ENCODE measurements at places on chromosomes 7 and 10. TPM values are rescaled to one million over a fixed set of nuclear protein-coding genes. Genes with fewer than 3 reads are reported as not detected.

PNLIPRP1 gene
- polyA plus RNA-seq, result 0.15 TPM

TCAF2 gene
- 6.9 TPM for polyA plus RNA-seq

GPR15LG gene
- polyA plus RNA-seq, result not detected

FAM180A gene
- polyA plus RNA-seq, result 0.24 TPM

TMEM139 gene
- 6.3 TPM for polyA plus RNA-seq

PNLIPRP2 gene
- polyA plus RNA-seq, result not detected

- no peak for DNase-seq
Observed at GRCh38 chr7:3309140-3309539, 8.1 kb downstream of the SDK1 start.

DNA sequence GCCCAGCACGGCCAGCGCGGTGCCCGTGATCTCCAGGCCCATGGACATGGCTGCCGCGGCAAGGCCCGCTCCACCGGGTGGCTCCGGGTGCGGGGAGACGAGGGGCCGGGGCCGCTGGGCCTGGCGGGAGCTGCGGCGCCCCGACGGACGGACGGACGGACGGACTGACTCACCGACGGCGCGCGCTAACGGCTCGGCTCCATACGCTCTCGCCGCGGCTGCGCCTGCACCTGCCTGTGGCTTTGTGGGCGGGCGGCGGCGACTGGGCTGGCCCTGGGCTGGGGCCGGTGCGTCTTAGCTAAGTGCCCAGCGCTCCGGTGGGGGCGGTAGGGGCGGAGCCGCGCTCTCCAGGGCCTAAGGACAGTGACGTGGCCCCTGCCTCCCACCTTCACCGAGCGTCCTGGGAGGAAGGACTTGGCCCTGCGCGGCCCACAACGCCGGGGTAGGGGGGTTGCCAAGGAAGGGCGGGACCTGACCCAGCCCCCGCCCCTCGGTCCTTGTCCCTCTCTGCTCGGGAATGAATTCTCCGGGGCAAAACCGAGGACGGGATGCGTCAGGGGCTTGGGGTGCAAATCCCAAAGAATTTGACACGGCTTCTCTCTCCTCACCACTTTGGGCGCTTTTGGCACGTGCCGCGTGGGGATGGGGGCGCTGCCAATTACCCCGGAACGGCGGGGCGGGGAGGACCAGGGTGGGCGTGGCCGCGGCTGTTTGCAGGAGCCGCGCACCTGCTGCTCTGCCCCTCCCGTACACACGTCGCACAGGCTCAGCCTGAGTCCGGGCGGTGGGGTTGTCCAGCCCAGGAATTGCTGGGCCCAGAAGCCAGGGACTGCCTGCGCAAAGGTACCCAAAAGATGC is at the start of gene CLDN3:
CLDN3 (minus strand) TSS at position 269 of the 858 bp plus-strand sequence; CDS start at position 48, 221 bp downstream.
- peak; percentile 94 for DNase-seq

- DNase-seq, result no peak
Observed at GRCh38 chr7:131769241-131769640, 212.8 kb upstream of the PODXL start.

DNA sequence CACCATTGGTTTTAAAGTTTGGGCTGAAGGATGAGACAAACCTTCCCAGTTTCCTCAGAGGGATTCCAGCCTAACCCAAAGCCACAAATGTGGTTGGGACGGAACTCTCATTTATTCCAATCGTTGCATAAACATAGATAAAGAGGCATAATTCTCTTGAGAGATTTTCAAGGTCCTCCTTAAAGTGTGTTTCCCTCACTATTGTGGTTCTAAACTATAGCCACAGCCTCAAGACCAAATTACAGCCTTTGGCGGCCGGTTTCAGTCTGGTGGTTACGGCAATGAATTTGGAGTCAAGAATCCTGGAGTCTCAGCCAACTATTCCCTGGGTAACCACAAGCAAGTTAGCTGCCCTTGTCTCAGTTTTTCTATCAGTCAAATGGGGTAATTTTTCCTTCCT is 42.6 kb downstream of the SEM1 start:
- DNase-seq, result no peak

- DNase-seq, result no peak
Observed at GRCh38 chr7:122407195-122407594, 102.6 kb upstream of the FEZF1 start.

DNA sequence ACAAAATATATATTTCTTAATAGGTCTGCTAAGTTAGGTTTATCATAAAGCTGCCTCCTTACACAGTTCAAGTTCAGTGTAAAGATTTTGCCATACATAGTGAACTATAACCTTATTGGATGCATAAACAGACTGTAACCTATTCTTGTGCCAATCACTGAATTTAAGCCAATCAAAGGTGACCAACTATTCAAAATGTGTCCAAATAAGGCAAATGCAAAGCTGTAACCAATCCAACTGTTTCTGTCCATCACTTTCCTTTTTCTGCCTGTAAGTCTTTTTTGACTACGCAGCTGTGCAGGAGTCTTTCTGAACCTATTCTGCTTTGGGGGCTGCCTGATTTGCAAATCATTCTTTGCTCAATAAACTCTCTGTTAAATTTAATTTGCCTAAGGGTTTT is 11.6 kb upstream of the DNMBP start:
- no peak for DNase-seq

DNA sequence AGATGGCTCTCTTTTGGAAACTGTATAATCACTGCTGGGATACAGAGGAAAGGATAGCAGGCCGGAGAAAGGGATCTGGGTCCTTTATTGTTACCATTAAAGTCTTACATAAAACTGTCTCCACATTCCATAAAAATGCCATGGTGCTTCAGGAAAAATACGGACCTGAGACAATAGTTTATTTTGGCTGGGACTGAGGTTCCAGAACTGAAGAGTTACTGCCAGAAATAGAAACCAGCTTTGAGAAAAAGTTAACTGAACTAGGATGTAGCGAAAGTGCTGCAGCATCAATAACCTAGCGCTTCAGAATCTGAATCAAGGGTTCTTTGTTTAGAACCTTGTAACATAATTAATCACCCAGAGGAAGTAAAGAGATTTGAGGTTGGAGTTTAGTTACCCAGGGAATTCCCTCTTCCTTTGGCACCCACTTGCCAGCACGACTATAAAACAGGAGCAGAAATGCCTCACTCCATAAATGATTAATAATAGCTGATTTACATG is 38.0 kb downstream of the MEOX2 start:
- no peak for DNase-seq

DNA sequence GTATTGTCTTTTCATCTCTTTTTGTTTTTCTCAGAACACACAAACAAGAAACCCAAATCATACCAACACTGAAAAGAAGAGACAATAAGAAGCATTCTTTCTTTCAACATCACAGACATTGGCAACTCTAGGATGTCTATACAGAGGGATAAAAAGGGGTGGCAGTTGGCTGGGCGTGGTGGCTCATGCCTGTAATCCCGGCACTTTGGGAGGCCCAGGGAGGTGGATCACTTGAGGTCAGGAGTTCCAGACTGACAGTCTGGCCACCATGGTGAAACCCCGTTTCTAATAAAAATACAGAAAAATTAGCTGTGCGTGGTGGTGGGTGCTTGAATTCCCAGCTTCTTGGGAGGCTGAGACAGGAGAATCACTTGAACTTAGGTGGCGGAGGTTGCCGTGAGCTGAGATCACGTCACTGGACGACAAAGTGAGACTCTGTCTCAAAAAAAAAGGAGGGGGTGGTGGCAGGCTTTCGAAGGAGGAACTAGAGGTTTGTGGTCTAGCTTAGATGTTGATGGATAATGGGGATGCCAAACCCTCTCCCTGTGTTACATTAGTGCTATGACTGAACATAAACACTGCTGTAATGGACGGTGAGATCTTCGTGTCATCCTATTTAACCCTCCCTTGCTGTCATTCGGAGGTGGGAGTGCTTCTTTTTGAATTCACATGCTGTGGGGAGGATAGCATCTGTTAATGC is 9.4 kb downstream of the CNNM2 start:
- no peak for DNase-seq

- DNase-seq, result peak; percentile 95
Observed at GRCh38 chr10:73772281-73773151, 9.3 kb upstream of the CHCHD1 start.

GRCh38 chr10:50919010-50919409 is 33.6 kb upstream of the A1CF start:
- DNase-seq, result no peak

DNA sequence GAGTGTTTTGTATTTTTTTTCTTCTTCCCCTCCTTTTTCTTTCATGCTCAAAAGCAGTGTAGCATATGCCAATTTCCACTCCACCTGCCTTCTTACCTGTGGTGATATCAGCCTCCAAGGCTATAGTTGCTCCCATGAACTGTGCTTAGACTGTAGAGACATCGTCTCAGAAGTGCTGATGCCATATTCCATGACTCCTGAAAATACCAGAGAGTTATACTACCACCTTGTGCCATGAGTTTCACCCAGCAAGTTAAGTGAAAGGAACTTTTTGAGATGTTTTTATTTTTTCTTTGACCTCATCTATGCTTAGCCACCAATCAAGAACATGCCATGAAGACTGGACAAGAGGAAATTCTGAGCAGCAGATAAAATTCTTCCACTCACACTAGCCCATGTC is 142.8 kb upstream of the SEMA3E start:
- no peak for DNase-seq

DNA sequence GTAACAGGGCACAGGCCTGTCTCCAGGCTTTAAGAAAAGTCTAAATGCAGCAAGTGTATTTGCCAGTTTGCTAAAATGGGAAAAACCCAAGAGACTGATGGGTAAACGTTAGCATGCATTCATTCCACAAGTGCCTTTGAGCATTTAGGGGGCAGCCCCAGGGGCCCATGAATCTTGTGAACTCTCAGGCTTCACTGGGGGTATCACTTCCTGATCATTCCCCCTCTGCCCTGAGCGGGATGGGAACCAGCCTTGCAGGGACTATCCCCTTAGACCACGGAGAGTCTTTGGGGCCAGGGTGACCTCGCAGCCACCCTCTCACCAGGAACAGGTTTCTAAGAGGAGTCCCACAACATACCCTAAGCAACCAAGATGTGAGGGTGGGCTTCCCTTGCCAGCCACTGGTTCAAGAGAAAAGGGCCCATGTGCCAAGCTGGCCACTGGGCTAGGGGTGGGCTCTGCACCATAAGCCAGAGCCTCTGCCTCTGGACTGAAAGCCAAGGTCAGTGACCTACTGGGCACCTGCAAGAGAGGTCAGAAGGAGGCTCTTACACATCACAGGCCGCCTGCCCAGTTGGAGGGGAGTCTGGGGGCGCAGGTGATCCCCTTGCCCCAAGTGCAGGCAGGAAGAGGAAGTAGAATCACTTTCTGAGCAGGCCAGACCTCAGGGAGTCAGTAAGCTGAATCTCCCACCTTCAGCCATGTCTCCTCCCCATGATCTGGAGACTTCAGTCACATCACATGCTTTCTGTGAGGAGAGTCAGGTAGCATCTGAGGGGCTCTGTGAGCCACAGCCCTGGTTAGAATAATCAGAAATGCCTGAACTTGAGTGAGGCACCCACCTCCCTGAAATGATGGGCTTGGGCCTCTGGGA is 75.0 kb downstream of the C10orf105 start:
- no peak for DNase-seq

DNA sequence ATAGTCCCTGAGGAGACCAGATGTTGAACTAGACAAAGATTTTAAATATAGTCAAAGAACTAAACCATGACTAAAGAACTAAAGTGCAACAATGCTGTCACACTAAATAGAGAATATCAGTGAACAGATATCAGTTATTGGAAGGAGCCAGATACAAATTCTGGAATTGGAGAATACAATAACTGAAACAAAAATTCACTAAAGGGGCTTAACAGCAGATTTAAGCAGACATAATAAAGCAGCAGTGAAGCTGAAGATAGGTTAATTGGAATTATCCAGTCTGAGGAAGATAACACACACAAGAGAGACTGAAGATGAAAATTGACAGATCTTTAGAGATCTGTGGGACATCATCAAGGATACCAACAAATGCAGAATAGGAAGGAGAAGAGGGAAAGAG is 10.4 kb downstream of the KPNA7 start:
- DNase-seq, result no peak

Data from left lung (tissue), 14 donors.